ENCODE measurements at places on chromosomes 7 and 10. TPM values are rescaled to one million over a fixed set of nuclear protein-coding genes. Genes with fewer than 3 reads are reported as not detected.

TASOR2 gene
- 67.4 TPM for total RNA-seq

ASAH2 gene
- 4.6 TPM for total RNA-seq

FAM237B gene
- total RNA-seq = not detected

SFR1 gene
- total RNA-seq = 3.2 TPM

PROSER2 gene
- 56.9 TPM for total RNA-seq

UCN3 gene
- 0.60 TPM for total RNA-seq

FGFR2 gene
- total RNA-seq = 29.2 TPM

TMEM184A gene
- total RNA-seq = 47.2 TPM

PRKG1 gene
- not detected for total RNA-seq

SLC13A1 gene
- not detected for total RNA-seq

POM121L12 gene
- not detected for total RNA-seq

DEPP1 gene
- 68.3 TPM for total RNA-seq

IGFBP1 gene
- total RNA-seq = 0.31 TPM

PRRT4 gene
- 0.16 TPM for total RNA-seq

ADCY1 gene
- total RNA-seq = not detected

SORBS1 gene
- total RNA-seq = 0.21 TPM
